ENCODE measurements at places on chromosomes 13 and 19.

- DNase-seq, result no peak
Observed at GRCh38 chr13:76229281-76229680, 593.2 kb downstream of the LMO7 start.

- DNase-seq, result peak; percentile 65
Observed at GRCh38 chr19:10543420-10544241, at the start of gene ATG4D. Gene ATG4D, plus strand, starts transcription at chr19:10543904. Its CDS starts 187 bp downstream, at chr19:10544091.

GRCh38 chr13:110400786-110401533 lies 93.9 kb downstream of the COL4A2 start:
- no peak for DNase-seq

- DNase-seq, result no peak
Observed at GRCh38 chr13:46529216-46529919, 23.6 kb upstream of the LRCH1 start.

DNA sequence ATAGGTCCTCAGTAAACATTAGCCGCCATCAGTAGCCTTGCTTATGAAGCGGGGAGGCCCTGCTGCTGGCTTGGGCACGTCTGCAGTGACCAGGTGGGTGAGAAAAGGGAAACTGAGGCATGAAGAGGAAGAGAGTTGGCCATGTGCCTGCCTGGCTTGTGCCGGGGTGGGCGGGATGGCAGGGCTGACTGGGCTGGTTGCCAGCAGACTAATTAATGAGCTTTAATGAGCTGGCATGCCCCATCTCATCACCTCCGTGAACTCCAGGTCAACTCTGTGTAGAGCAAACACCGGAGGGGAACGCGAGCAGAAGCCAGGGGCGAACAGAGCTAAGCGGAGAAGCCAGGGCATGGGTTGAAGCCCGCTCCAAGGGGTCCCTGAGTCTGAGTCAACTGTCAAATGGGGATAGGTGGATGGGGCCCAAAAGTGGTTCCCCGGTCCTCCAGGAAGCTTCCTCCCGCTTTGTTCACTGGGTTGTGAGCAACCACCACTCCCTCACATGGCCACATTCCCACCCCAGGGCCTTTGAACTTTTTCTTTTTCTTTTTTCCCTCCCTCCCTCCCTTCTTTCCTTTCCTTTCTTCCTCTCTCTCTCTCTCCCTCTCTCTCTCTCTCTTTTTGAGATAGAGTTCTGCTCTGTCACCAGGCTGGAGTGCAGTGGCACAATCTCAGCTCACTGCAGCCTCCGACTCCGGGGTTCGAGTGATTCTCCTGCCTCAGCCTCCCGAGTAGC lies 8.7 kb downstream of the NR2F6 start:
- no peak for DNase-seq

DNA sequence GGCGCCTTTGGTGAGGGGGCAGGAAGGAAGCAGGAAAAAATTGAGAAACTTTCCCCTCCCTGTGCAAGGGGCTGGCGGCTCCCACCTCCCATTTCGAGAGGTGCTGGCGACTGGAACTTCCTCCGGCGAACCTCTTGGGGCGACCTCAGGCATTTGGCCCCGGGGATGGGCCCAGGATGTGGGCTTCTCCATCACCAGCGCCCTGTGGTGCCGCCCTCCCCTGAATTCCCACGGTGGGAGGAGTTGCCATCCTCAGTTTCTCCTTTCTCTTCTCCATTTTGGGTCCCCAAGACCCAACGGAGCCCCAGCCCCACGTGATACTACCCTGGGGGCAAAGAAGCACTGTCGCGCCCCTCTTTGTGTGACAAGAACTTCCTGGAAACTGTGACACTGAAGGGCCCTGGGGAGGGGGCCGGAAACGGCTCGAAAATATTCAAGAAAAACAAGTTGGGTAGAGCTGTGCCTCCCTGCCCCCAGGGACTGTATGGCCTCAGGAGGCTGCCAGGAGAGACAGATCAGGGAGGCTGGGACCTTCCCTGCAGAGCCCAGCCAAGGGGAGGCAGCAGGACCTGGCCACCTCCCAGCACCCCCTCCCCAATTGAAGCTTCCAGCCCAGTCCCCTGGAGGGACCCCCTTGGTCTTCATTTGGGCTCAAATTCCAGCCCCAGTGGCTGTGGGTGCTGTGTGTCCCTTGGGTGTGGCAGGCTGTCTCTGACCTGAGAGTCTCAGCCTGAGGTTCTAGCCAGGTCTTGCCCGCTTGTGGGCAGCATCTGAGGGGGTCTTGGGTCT lies 16.2 kb upstream of the AP1M2 start:
- DNase-seq, result no peak

- no peak for DNase-seq
Observed at GRCh38 chr19:58229255-58229639, 533 bp downstream of the ZNF544 start.

- DNase-seq, result no peak
Observed at GRCh38 chr13:44816701-44817100, 172.6 kb downstream of the NUFIP1 start.

- no peak for DNase-seq
Observed at GRCh38 chr13:109010912-109011311, 381.5 kb downstream of the MYO16 start.

- no peak for DNase-seq
Observed at GRCh38 chr19:435056-435706, 25.7 kb downstream of the SHC2 start.

GRCh38 chr13:21723807-21724505 lies 53.1 kb downstream of the FGF9 start:
- DNase-seq, result no peak

GRCh38 chr13:35468195-35468594 lies 8.3 kb downstream of the MAB21L1 start:
- no peak for DNase-seq

GRCh38 chr13:72852207-72852606 lies 70.3 kb downstream of the PIBF1 start:
- no peak for DNase-seq

DNA sequence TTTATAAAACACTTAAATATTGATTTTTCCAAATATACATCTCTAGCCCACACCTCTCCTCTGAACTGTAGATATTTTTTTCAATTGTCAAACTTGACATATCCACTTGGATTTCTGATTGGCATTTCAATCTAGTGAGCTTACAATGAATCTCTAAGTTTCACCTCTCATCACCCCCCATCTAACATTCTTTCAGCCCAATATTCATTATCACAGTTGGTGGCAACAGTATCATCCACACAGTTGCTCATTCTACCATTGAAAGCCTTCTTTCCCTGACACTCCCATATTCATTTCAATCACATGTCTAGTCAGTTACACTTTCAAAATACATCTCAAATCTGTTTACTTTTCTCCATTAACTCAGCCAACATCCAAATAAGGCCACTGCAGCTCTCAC lies 385.2 kb downstream of the PCDH20 start:
- DNase-seq, result no peak

GRCh38 chr13:42277618-42278276 lies 5.8 kb downstream of the AKAP11 start:
- no peak for DNase-seq

- DNase-seq, result no peak
Observed at GRCh38 chr19:35377656-35378055, 6.8 kb downstream of the GPR42 start.

GRCh38 chr13:112616586-112617362 lies 28.8 kb upstream of the TUBGCP3 start:
- no peak for DNase-seq

DNA sequence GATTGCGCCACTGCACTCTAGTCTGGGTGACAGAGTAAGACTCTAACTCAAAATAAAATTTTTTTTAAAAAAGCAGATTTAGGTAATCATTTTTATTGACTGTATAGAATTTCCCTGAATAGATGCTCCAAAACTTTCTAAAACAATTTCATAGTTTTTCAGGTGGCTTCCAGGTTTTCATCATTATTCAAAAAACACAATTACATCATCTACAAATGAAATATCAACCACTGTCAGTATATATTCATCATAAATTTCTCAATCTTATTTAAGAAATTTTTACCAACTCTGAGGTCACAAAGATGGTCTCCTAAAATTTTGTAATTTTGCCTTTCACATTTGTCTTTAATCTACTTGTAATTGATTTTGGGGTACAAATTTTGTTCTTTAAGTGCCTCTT lies 48.1 kb downstream of the ZC3H13 start:
- no peak for DNase-seq

DNA sequence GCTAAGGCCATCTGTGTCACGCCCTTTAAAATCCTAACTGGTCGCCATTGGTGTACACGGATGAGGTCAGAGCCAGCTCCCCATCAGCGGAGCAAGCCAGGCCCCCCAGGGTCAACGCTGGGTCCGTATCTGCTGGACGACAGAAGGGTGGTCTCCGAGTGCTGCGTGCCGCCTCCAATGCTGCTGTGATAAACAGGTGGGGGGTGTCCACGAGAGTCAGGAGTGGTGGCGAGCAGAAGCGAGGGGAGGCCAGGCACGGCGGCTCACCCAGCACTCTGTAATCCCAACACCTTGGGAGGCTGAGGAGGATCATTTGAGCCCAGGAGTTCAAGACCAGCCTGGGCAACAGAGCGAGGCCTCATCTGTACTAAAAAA lies 30.8 kb upstream of the CACTIN start:
- DNase-seq, result no peak

DNA sequence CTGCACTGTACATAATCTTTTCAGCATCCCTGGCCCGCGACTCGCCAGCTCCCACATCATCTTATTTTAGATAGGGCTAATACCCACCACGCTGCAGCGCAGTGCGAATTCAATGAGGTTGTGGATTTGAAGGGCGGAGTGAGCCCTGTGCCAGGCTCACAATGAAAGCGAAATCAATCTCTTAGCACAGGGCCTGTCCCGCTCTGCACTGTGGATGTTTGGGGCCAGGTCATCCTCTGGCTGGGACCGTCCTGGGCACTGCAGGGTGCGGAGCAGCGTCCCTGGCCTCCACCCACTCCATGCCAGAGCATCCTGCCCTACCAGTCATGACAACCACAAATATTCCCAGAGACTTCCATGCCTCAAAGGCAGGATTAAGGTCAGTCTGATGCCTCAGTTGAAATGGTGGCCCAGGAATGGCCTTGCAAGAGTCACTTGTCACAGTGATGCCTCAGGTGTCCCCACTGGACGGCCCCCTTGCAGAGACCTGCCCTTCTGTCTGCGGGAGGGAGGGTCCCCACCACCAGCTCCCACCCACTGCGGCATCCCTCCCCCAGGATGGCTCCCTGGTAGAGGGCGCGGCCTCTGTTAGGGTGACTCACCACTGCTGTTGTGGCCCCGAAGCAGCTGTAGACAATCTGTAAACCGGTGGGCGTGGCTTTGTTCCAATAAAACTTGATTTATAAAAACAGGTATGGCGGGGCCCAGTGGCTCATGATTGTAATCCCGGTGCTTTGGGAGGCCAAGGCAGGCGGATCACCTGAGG lies 5.6 kb downstream of the UHRF1 start:
- DNase-seq, result peak; percentile 65

Data from T1000 (cell line).